ENCODE measurements at places on chromosomes 7 and 10.
A peak's percentile ranks its signal among the peaks of the same experiment; 100 is the strongest.

GRCh38 chr10:122460891-122461293 lies 461 bp upstream of the HTRA1 start:
- no peak for DNase-seq

- DNase-seq, result no peak
Measured at GRCh38 chr10:44935201-44935965, 24.2 kb upstream of the RASSF4 start.

- DNase-seq, result no peak
Measured at GRCh38 chr10:92837456-92837855, 10.9 kb upstream of the EXOC6 start.

- DNase-seq, result no peak
Measured at GRCh38 chr7:75962607-75963380, 31.6 kb downstream of the TMEM120A start.

GRCh38 chr10:48209241-48209640 lies 65.3 kb downstream of the FRMPD2 start:
- DNase-seq, result no peak

DNA sequence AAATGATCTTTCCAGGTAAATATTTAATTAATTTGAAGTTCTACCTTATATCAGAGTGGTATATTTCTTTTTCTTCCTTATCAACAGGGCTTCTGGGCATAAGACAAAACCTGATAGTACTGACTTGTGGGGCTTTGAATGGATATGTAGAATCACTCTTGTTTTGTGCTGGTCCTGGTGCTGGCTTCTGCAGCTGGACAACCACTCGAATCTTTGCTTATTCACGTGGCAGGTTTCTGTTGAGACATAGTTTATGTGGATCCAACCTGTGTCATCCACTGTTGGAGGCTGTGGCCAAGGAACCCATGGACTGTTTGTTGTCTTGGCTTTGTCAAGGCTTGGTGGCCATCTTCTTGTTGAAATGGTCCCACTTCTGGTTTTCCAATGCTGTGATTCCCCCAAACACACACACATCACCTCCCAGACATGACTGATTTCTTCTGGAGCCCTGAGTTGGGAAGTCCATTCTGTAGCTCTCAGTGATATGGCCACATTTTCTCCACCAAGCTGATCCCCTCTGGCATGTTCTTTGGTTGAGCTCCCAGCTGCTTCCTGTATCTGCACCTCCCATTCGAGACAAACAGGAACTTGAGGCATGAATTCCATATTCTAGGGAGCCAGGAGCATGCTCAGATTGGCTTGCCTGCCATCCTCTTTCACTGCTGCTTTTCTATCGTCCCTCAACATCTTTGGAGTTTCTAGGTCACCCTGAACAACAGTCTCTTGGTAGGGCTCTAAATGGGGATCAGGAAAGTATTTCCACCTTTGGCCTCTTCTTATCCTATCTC lies 19.5 kb downstream of the TAS2R41 start:
- DNase-seq, result no peak

GRCh38 chr10:51366044-51366443 lies 291.8 kb downstream of the PRKG1 start:
- DNase-seq, result no peak

DNA sequence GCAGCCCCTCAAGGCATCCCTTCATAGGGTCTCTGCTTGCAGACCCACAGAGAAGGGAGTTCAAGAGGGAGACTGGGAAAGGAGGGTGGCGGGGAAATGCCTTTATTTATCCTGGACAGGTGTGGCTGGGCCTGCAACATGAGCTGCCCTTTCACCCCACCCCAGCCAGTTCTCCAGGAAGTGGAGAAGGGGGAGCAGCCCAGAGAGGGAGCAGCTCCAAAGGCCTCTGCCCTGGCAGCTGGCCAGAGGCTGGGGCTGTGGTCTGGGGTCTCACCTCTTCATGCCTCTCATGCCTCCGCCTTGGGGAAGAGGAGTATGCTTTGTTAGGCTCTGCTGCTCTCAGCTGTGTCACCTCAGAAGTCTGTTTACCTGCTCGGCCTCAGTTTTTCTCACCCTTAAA lies 3.1 kb downstream of the LDB3 start:
- no peak for DNase-seq

DNA sequence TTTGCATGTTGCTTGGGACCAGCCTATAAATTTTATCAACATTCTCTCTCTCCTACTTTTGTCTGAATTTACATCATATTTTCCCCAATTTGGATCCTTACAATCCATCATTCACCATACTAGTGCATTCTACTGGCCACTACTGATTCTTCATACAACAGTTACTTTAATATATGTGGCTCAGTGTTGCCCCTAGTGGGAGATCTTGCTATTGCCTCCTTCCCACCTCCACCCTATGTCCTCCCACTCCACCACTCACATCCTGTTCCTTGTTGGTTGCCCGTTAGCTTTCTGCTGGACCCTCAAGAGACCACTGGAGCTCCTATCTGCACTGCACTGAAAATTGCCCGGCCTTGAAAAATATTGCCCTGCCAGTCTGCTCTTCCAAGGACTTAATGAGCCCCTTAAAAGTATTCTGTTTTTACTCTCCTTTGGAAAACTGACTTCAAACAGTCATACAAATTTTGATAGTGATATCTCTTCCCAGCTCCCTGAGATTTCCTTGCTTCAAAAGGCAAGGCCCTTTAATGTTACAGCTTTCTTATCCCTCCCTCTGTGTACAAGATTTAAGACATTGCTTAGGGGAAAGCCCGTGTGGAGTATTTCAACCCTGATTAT lies 243.2 kb upstream of the TMEM229A start:
- DNase-seq, result no peak

- no peak for DNase-seq
Measured at GRCh38 chr10:75876710-75877109, 445.3 kb downstream of the LRMDA start.

- peak; percentile 24 for DNase-seq
Measured at GRCh38 chr10:79137826-79138225, 69.1 kb downstream of the ZMIZ1 start.

GRCh38 chr7:49127359-49127913 lies 203.1 kb downstream of the CDC14C start:
- no peak for DNase-seq

GRCh38 chr10:22324413-22324812 lies 3.5 kb downstream of the BMI1 start:
- DNase-seq, result no peak

- no peak for DNase-seq
Measured at GRCh38 chr7:26681819-26682418, 182.5 kb downstream of the SKAP2 start.

DNA sequence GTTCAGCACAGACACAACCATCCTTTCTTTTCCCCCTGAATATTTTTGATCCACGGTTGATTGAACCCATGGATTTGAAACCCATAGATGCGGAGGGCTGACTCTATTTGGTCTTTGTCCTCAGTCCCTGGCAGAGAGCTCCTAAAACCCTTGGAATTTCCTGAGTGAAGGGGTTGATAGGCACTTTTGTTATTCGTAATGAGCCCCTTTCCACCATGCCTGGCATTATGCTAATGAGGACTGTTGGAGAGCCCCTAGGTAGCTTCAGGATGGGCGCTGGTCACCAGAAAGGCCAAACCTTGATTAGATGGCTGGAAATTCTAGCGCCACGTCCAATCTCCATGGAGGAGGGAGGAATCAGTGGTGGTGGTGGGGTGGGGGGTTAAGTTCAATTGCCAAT lies 205.8 kb upstream of the GRB10 start:
- no peak for DNase-seq

DNA sequence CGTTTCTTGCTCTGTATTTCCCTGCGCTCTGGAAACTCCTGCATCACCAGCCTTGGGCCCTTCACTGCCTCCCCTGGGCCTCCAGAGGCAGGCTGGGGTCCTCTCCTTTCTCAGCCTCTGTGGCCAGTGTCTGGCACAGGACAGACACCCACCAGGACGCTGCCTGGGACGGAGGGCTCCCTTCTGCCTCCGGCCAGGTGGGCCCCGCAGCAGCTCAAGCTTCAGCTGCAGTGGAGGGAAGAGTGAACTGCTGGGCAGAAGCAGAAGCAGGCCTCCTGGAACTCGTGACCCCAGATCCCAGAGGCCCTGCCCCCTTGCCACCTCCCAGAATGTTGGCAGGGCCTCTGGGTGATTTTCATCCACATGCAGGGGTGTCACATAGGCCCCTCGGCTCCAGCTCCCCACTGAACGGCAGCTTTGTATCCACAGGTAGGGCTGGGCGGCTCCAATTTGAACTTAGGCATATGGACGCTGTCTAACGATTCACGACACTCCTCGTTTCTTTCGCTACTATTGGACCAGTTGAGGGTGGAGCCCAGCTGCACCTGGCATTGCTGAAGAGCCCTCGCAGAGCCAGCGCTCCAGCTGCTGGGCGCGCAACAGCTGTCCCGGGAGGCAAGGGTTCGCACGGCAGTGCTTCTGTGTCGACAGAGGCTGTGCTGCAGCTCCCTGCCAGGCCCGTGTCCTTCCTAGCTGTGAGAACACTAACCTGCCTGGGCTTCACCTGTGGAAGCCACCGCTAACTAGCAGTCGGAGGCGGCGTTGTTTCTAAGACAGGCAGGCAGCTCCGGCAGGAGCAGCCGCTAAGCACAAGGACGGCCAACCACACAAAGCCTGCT lies 18.4 kb upstream of the GPR146 start:
- DNase-seq, result no peak

DNA sequence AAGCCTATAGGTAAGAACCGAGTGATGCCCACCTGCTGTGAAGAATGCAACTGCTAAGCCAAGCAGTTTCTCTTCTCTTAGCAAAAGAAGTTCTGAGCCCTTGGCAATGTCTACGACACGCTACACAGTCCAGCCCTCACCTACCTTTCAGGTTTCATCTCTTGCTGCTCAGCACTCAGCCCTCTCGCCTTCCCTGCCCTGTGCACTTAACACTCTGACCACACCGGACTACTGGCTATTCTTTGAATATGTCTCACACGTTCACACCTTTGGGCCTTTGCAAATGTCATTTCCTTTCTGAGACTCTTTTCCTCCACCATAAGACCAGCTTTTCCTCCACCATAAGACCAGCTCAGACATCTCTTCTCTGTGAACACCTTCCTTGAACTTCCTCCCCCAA lies 67.0 kb upstream of the ITGB1 start:
- no peak for DNase-seq

- no peak for DNase-seq
Measured at GRCh38 chr7:87475359-87476178, at the start of gene ABCB4. ABCB4 (minus strand) TSS chr7:87475680; CDS start chr7:87475465, 215 bp downstream.

- no peak for DNase-seq
Measured at GRCh38 chr7:22351878-22352277, 5.1 kb downstream of the RAPGEF5 start.

- DNase-seq, result peak; percentile 18
Measured at GRCh38 chr10:88810196-88810961, 7.8 kb downstream of the LIPM start.

GRCh38 chr10:59177031-59177797 lies 771 bp downstream of the PHYHIPL start:
- DNase-seq, result no peak

DNA sequence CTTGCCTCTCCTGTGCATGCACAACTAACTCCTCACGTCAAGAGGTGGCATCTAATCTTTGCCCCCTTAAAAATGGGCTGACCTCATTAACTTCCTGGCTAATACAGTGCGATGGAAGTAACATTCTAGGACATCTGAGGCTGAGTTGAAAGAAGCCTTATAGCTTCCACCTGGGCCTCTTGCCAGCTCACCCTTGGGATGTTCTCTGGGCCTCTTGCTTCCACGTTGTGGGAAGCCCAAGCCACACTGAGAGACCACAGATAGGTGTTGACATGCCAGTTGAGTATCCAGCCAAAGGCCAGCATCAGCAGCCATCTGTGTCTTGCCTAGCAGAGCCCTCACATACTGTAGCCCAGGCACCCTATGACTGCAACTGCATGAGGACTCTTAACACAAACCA lies 60.8 kb upstream of the GDF10 start:
- DNase-seq, result no peak

DNA sequence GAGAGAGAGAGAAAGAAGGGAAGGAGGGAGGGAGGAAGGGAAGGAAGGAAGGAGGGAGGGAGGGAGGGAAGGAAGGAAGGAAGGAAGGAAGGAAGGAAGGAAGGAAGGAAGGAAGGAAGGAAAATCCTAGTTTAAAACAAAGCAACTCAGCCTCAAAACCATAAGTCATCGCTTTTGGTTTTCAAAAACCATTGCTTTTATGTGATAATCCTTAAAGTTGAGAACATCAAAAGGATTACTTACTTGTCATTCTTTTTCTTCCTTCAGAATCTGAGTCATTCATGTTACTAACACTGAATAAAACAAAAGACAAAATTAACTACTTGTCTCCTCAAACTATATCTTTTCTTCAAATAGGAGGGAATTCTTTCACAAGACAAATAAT lies 21.6 kb upstream of the PDSS1 start:
- no peak for DNase-seq

DNA sequence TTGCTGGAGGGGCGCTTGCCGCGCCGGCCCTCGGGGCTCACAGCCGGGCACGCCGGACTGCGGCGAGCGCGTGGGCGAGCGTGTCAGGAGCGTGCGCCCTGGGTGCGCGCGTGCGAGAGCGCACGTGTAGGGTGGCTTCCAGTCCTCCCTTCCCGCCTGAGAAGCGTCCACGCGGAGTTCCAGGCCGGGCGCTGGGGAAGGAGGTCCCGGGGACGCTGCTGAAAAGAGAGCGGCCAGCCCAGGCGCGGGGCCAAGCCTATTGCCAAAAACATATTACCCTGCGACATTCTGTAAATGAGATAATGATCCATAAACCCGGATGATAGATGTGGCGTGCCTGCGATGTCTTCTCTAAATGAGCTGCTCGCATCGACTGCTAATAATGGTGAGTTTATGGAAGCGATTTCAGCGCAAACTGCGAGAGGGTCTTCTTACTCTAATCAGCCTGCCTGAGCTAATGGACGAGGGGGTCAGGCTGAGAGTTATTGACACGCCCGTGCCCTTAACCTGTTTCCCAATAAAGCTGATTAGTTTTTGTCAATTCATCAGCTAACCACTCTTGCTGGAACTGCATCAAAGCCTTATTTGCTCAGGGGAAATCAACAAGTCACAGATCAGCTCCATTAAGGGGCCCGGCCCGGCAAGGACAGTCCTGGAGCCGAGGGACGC lies 8.0 kb upstream of the MNX1 start:
- no peak for DNase-seq

- no peak for DNase-seq
Measured at GRCh38 chr10:32692174-32692573, 246.2 kb downstream of the CCDC7 start.

- DNase-seq, result no peak
Measured at GRCh38 chr10:86261941-86262687, 104.5 kb downstream of the GRID1 start.

DNA sequence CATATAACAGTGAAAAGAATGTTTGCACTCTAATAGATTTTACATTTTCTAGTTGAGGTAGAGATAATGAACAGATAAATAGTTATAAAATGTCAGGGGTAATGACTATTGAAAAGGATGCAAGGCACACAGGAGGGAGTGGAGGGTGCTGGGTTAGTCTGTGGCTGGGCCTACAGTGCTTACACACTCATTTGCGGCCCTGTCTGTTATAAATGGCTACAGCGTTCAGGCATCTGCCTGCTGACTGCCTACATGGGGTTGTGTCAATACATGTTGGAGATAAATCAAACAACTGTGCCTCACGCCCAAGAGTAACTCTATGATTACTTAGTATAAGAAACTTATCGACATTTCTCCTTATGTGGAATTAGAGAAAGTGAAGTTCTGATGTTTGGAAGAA lies 313.3 kb downstream of the ACTR3B start:
- DNase-seq, result no peak

All from activated CD8-positive, alpha-beta memory T cell treated with anti-CD3 and anti-CD28 coated beads, Interleukin-2, amount 50 U/mL, for 4 hours (primary cell).